ENCODE measurements at places on chromosomes 3 and 15.

DNA sequence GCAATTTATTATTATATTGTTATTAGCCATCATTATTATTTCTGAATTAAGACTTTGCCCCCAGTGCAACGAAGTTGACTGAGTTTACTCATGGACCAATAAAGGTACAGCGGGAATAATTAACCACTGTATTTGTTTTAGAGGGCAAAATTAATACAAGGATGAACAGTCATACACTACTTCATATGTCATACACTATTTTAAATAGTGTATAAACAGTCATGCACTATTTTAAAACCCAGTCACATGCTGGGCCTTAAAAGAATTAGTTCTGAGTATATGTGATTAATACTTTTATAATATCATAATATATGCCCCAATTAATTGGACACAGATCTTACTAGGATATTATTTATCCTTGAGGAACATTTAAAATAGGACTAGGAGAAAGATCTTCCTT lies 125.3 kb upstream of the NANOGP8 start:
- no peak for DNase-seq

DNA sequence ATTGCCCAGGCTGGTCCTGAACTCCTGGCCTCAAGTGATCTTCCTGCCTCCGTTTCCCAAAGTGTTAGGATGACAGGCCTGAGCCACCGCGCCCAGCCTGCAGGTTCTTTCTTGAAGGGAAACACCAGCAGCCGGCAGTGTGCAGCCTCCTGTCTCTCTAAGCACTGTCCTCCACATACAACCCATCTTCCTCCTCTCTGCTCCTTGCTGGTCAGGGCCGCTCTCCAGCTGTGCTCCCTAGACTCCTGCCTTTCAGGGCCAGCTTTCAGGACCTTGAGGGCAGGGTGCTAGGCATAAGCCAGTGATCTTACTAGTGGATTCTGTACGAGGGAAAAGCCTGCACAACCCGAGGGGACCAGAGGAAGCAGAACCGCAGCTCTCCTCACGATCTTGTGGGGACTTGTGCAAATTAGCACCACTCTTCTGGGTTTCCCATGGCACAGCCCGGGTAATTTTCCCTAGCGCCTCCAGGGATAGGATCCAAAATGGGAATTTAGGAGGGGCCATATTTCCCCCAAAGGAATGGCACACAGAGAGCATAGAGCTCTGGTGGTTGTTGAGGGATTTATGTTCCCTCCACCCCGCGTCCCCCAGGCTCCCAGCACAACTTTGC lies 18.2 kb upstream of the CORO2B start:
- DNase-seq: no peak

DNA sequence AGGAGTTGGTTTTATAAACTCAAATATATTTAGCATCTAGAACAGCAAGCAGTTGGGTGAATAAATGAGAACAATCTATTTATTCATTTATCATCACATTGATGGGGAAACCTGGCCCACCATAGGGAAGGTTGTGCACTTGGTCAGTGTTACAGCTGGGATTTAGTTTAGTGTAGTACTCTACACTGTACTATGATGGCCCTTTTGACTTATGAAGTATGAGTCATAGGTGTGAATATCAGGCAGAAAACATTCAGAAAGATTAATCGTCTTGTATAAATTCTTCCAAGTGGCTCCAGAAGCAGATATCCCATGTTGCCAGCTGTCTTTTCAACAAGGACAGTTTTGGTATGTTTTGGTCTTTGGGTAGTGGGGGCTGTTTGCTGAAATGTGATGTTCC lies 38.0 kb downstream of the BBS4 start:
- no peak for DNase-seq

DNA sequence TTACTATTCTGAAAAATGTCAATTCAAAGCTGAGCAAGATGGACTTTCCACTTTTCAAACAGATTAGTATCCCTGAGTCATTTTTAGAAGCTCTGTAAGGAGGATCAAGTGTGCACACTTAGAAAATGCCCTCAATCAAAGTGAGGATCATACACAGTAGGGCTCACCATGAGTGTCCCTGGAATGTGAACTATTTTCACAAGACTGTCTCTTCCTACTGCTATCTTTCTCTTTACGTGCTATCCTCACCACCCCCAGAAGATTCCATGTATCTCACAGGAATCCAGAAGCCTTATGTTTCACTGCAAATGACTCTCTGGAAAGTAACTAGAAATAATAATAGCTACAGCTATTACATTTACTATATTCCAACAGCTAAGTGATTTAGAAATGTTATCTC lies 349.9 kb upstream of the TGFBR2 start:
- DNase-seq: no peak

DNA sequence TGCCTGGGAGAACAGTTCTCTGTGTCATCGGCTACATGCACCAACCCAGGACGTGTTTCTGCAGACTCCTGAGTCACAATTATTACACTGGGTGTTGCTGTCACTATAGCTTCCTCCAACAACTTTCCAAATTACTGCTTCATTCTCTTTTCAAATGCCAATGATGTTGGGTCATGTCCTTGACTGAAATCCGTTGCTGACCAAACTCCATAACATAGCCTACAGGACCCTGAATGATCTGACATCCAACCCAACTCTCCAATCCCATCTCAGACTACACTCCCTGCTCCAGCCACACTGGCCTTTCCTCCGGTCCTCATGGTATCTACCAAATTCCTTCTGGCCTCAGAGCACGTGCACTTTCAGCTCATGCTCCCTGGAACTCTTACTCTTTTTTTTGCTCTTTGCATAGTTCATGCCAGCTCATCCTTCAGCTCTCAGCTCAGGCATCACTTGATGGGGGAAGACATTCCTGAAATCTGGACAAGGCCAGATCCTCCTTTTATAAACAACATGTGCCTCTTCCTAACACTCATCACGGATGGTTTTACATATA lies 108.8 kb upstream of the PTPRG start:
- no peak for DNase-seq

DNA sequence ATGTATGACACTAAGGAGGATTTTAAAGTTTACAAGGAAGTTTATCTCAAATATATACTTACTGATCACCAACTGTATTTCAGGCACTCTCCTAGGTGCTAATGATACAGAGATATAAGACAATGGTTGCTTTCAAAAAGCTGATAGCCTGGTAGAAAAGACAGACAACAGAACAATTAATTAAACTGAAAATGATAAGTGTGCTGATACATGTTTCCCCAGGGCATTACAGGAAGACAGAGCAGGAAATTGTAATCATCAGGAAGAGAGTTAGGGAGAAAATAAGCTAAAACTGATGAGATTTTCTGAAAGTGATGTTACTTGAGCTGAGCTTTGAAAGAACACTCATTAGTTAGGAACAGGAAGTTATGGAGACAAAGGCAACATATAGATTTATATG lies 229.7 kb downstream of the RSRC1 start:
- no peak for DNase-seq
